ENCODE measurements at places on chromosomes 3 and 15.

GRCh38 chr15:99403597-99403996 lies 152.3 kb downstream of the LRRC28 start:
- no peak for DNase-seq

DNA sequence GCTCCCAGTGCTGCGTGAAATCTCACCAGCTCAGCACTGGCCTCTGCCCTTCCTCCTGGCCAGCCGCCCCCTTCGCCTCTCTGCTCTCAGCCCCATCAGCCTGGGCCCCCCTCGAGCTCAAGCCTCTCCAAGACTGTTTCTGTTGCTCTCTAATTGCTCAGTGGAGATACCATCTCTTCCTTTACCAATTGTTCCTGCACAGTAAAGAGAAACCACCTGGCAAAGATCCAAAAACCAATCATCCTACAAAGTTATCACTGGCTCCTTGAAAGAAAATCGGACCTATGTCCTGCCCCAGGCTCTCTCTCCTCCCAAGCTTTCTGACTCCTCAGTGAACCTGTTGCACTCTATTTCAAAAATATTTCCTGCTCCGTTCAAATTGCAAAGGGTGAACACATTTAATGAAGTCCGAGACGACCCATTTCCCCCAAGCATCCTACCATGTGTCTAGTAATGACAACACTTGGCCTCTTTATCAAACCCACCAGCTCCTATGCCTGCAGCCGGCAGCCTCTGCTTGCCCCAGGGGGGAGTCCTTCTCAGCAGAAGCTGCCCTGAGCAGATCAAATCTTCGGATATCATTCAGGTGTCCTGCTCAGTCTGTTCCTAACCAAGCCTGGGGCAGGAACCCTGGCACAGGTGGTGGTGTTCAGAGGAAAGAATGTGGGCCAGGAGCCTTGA lies 53.7 kb upstream of the FAM174B start:
- DNase-seq = no peak

DNA sequence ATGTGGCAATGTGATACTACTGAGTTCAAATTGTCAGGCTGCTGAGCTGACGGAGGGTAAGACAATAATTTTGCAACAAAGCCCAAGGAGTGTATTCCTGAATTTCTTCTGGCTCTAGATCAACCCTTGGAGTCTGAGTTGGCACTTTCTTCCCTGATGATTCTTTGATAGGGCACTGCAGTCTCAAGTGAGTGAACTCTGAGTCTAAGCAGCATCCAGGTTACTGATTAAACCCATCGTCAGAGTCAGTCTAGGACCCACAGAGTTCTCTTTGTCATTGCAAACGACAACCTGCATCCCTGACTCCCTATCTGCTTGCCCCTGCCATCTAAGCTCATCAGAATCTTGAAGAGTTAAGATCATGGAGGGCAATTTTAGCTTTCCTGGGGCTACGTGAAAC lies 58.6 kb downstream of the MME start:
- DNase-seq = no peak

GRCh38 chr15:36882487-36883131 lies 217.7 kb downstream of the MEIS2 start:
- DNase-seq = no peak

GRCh38 chr3:126654571-126655383 lies at the start of gene TXNRD3:
Gene TXNRD3, minus strand, starts transcription at chr3:126655124.
- DNase-seq = peak; percentile 73

GRCh38 chr3:46468753-46469600 lies 4.3 kb upstream of the LTF start:
- DNase-seq = no peak

DNA sequence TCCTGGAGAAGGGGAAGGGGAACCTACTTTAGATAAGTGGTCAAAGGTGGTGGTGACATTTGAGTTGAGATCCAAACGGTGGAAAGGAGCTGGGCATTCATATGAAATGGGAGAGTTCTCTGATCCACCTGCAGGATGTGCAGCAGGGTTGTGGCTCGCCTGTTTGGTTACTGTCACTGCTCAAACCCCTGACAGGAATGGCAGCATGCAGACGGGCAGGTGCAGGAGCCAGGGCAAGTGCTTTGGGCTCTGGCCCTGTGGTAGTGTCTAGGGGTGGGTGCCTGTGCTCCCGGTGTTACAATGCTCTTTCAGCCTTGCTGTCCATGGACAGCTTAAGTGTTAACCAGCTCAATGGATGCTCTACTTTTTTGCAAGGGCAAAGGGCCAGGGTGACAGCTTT lies 18.5 kb downstream of the PAQR9 start:
- no peak for DNase-seq

Data from activated CD4-positive, alpha-beta T cell treated with anti-CD3 and anti-CD28 coated beads, Interleukin-2, amount 50 U/mL, for 4 hours (primary cell).